AG09319 (cell line): ENCODE measurements at places on chromosomes 3 and 15.

DNA sequence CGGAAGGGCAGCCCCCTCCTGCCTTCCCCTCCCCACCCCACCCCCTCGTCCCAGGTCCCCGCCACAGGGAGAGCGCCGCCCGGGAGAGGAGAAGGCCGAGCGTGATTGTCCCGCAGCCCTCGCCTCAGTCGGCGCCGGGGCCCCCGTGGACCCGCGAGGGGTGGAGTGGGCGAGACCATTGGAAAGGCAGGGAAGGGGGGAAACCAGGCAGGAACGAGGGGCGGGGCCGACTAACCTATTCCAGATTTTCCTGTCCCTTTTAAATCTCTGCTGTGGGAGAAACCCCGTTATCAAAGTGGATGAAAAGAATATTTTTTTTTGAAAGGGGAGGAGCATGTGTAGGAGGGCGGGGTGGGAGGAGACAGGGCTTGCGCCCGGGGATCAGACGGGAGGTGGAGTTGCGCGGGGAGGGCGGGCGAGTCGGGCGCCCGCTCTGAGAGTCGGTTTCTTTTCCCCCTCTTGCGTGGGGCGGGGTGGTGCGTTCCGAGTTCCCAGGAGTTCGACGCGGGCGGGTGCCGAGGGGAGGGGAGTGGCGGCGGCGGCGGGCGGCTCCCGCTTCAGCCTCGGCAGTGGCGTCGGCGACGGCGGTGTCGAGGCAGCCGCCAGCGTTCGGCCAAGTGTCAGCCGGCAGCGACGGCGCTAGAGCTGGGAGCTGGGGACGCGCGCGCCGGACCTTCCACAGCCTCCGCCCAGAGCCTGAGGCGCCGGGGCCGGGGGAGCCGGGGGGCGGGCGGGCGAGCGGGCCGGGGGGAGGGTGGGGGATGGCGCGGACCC, at the start of gene NECTIN3:
TSS of gene NECTIN3 (plus strand) at position 560 of the 774 bp plus-strand sequence. CDS start at position 762, 202 bp downstream.
- peak; percentile 99 for DNase-seq

GRCh38 chr15:81095690-81096365, 38.2 kb upstream of the CFAP161 start:
- no peak for DNase-seq

GRCh38 chr3:61679026-61679425, 117.7 kb downstream of the PTPRG start:
- DNase-seq = no peak

GRCh38 chr3:185677146-185677829, 91.2 kb downstream of the SENP2 start:
- DNase-seq = peak; percentile 37

DNA sequence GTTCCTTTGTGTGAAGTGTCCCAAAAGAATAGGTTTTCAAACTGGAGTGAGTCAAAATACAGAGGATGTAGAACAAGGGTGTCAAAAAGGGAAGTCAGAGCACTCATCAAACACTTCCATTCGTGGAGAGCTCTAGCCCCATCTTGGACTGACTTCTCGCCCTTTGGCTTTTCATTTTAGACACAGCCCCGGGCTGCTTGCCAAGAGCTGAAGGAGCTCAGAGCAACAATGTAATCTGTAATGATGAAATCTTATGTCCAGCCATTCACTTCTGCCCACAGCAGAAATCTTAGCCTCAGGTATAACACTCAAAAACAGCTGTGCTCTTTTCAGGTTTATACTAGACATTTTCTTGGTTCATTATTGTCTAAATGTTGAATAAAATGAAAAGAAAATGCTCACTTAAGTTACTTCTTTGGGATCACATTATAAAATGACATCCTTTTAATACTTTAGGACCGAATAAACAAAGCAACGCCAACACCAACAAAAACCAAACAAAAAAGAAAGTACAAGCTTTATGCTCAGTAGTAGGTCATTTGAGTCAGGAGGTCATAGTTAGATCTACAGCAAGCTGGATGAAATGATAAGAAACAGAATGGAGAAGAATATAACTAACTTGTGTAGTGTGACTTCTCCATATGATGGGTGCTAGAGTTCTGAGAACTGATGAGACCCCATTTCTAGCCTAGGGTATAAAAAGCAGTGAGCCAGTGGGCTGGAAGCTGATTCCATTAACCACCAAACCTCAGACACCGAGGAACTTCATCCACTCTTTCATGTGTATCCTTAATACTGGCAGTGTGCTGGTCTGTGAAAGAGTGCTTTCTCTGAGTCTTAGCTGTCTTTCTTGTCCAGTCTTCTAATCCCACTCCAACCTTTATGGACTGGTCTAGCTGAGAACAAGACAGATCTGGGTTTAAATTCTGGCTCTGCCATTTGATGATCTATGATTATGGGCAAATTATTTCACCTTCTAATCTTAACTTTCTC, 131.8 kb upstream of the SLC7A14 start:
- no peak for DNase-seq

GRCh38 chr3:99817047-99817436, 620 bp upstream of the CMSS1 start:
- no peak for DNase-seq

- DNase-seq = no peak
Measured at GRCh38 chr15:70061696-70062270, 35.9 kb downstream of the TLE3 start.

DNA sequence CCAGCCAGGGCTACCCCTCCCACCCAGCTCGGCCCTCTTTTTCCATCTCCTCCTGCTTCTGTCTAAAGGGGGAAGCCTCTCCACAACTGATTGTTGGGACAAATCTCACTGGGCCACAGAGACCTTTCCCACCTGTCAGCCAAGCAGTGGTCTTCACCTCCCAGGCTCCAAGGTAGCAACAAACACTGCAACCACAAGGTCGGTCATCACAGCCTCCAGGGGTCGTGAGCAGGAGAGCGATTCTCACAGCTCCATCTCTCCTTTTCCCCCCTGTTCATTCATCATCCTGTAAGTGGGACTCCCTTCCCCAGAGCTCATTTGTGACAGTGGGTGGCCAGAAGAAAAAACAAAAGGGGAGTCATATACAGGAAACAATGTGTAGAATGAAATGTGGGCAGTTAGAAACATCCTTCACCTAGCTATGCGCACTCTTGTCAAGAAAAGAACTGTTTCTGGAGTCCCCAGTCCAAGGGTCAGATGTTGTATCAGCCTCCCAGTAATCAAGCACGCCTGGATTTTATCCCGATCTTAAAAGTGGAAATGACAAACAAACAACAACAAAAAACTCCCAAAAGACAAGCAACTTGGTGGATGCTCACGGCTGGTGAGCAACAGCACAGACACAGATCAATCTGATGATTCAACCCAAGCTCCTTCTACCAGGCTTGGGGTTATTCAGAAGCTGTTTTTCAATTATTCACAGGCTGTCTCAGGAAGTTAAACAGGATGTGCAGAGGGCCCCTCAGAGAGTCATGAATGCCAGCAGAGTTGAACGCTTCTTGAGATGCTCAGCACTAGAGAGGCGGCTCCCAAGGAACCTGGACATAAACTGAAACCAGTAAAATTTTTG, 22.4 kb downstream of the LYZL4 start:
- DNase-seq = no peak

GRCh38 chr15:91966194-91966552, 112.7 kb downstream of the SLCO3A1 start:
- no peak for DNase-seq

DNA sequence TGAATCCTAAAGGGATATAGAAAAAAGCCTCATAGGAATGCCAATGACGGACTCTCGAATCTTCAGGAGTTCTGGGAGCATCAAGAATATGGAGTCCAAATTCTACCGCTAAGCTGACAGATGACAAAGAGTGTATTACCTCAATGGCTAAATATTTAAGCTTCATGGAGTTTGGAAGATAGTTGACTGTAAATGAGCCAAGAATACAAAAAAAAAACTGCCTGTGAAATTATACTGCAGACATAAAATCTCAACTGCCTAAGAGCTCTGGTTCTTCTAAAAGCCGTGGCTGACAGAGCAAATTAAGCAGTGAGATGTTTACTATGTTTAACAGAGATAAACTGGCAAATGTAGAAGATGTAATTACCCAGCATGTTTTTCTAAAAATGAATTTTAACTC, 140.0 kb downstream of the GADL1 start:
- no peak for DNase-seq

GRCh38 chr15:94327356-94327936, 96.1 kb downstream of the MCTP2 start:
- no peak for DNase-seq

DNA sequence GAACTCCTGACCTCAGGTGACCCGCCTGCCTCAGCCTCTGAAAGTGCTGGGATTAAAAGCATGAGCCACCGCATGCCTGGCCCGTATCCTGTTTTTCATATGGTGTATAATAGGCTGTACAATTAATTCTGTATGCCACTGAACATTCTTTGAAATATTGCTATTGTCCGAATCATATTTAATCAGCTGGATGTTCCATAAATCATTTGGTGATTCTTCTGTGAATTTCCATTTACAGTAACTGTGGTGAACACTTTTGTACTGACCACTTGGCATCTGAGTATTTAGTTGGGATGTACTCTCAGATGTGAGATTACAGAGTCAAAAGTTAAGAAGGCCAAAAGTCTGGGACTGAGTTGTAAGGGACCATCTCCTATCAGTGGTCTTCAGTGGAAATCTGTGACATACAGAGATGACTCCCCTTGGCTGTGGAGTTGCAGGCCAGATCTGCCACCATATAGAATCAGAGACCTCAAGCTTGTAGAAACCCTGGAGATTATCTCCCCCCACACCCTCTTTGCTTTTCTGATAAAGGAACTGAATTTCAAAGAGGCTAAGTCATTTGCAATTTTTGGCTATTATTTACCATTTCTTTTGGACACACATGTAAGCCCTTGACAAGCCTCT, 25.7 kb upstream of the DYNC1LI1 start:
- DNase-seq = no peak

GRCh38 chr15:47404877-47405276, 312.4 kb upstream of the SEMA6D start:
- DNase-seq = no peak

GRCh38 chr3:84567796-84568195, 391.0 kb upstream of the CADM2 start:
- no peak for DNase-seq

DNA sequence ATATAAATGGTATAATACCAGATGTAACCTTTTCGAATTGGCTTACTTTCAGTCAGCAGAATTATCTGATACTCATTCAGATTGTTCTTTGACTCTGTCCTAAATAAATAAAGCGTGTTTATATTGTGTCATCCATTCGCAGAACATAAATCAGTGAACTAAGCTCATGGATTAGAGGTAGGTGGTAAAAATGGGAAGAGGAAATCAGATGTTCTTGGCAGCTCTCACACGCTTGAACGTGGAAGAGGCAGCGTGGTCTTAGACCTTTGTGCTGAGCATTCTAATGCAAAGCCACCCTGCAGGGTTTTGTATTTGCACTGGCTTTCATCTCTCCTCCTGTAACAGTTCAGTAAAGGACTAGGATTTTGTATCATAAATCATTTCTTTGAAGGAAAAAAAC, 441.4 kb downstream of the GABRG3 start:
- no peak for DNase-seq

DNA sequence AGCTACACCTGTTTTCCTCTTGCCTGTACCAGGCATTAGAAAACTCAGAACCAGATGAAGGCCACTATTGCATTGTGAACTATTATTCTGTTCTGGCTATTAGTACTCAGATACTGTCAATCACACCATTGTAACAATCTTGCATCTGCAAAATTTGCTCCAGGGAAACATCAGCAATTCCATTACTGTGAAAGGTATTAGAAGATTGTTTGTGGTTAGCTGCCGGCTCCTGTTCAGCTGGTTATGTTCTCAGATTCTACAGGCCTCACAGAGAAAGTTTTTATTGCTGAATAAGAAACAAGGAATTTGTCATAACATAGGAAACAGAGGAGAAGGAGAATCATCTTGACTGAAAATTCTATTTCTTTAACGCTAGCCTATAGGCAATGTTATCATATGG, 179.9 kb downstream of the PLOD2 start:
- no peak for DNase-seq
